ENCODE measurements at places on chromosomes 4 and X.

DNA sequence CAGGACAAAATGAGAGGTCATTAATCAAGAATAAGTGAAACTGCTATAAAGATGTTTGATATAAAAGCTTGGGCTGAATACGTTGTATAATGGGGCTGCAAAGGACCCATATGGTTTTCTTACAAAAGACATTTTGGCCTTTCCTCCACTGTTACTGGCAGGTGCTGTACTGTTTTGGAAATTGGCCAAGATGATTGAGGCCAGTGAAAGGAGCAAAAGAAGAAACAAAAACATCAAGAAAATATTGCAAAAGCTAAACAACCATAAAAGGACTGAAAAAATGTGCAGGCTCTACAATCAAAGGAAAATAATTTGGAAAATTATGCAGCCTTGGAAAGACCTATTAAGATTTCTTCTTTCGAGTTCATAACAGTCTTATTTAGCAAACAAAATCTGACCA is 222.2 kb upstream of the PPP1R2C start:
- no peak for DNase-seq

DNA sequence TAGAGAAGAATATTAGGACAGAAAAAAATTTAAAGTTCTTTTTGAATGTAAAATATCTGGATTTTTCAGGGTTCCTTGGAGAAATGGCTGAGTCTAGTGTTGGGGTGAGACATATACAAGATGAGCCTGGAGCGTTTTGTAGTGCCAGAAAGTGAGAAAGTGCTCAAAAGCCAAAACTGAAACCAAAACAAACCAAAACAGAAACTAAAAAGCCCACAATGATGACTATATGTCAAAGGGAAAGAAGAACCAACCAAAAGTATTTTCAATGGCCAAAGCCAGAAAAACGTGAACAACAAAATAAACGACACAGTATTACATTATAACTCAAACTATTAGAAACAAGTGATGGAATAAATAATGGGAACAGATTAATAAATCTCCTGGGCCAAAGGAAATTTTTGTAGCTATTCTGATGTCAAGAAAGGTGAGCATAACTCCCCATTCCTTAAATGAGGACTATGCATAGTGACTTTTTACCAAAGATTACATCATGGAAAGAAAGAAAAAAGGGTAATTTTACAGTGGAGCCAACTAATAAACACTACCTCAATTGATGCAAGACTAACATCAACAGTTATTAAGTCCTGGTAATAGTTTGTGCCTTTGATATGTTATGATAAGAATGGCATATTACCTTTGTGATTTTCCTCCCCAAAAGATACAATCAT is 1137.6 kb downstream of the C4orf33 start:
- DNase-seq, result peak; percentile 95

- DNase-seq, result no peak
Measured at GRCh38 chr4:987624-988513, 1.0 kb downstream of the IDUA start.

GRCh38 chr4:113423631-113424030 is 337.9 kb downstream of the CAMK2D start:
- DNase-seq, result no peak

- DNase-seq, result no peak
Measured at GRCh38 chr4:88753658-88754571, 56.3 kb upstream of the NAP1L5 start.

- DNase-seq, result peak; percentile 81
Measured at GRCh38 chrX:134388161-134389109, 71.5 kb upstream of the HPRT1 start.

DNA sequence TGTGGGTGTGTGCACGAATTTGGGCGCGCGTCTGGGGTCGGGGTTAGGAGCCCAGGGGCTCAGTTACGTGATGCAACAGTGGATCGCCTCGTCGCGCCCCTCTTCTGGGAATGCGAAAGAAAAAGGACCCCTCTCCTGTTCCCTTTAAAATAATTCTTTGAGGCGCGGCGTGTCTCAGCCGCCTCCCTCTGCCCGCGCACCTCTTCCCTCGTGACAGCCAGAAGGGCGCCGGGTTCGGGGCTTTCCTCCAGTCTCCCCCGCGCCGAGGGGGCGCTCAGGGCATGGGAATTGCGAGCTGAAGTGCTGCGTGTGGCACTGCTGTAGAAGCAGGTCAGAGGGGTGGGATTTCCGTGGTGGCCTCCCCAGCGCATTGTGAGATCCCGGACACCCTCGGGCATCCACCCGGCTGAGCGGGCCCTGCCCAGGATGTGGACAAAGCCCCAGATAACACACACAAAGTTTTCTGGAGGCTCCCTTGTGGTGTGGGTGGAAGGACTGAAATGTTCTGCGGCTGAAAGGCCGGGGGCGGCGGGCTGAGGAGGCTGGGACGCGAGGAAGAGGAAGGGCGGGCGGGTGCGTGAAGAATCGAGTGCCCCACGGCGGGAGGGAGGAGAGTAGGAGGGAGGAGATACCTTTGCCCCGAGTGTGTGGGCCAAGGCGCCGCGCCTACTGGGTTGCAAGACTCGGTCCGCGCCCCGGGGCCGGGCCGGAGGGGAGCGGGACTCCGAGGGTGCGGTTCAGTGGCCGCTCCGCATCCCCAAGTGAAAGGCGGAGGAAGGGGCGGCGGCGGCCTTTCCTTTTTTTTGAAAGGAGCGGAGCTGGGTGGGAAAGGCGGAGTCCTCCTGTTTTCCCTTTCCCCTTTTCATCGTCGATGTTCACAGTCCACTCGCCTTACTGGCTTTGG is 752 bp downstream of the SEPTIN11 start:
- DNase-seq, result peak; percentile 72

DNA sequence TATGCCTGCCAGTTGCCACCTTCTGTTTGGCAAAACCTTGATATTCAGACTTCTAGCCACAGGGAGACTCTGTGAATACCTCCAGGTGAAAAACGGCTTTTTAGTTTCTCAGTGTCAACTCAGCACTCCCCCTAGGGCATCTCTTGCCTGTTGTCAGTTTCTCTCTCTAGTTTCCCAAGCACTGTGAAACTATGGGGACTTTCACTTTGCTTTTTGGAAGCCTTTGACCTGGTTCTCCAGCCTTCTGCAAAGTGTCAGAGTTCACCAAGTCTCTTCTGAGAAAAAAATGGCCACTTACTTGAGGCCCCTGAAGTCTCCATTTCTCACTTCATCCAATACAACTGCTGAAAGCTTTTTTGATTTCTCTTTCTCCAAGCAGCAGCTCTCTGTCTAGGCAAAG is 521.5 kb downstream of the INPP4B start:
- no peak for DNase-seq

- no peak for DNase-seq
Measured at GRCh38 chr4:36196145-36196913, 48.0 kb downstream of the ARAP2 start.

DNA sequence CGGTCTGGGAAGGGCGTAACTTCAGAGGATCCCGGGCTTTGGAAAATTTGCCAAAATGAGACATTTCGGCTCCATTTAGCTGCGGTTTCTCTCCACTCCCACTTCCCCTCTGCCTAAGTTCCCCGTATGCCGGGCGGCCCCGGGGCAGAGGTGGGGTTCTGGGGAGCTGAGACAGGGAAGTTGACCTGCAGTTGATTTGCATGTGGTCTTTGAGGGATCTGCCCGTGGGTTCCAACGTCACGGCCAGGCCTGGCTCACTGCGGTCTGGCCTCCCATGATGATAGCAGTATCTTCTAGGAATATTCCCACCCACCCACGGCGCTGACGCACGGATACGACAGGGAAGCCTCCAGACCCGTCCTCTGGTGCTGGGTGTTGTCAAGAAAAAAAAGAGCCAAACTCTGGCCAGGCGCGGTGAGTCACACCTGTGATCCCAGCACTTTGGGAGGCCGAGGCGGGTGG is 27.3 kb upstream of the CRLF2 start:
- peak; percentile 80 for DNase-seq

- peak; percentile 48 for DNase-seq
Measured at GRCh38 chr4:120922381-120923206, at the start of gene PRDM5. PRDM5 (minus strand) TSS chr4:120922726; CDS start chr4:120922608, 118 bp downstream.

DNA sequence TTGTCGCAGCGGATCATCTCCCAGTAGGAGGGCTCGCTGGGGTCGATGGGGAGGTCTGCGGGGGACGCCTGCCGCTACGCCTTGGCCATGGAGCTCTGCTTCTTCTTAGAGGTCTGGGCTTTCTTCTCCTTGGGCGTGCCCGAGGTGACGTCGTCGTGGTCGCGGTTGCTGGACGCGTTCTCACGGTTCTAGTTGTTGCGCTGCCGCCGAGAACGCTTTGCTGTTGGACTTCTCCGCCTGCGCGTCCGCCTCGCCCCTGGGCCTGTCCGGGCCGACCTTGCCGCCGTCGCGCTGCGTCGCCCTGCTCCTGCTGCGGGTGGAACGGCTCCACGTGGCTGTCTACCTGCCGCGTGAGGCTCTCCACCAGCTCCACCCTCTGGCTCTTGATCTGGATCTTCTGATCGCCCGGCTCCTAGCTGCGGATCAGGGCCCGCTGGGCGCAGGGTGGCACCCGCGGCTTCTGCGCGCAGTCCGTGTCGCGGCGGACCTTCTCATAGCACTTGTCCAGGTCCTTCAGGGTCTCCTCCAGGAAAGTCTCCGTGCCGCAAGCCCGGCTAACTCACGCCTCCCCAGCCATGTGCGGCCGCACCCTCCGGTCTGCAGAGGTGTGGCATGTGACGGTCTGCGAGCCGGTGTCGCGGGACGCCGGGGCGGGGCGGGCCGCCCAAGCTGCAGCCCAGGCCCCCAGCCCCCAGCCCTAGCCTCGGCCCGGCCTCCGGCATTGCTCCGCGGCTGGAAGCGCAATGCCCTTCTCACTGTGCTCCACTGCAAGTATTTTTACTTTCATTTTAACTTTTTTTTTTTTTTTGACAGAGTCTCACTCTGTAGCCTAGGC is 40.5 kb upstream of the OGT start:
- peak; percentile 25 for DNase-seq

DNA sequence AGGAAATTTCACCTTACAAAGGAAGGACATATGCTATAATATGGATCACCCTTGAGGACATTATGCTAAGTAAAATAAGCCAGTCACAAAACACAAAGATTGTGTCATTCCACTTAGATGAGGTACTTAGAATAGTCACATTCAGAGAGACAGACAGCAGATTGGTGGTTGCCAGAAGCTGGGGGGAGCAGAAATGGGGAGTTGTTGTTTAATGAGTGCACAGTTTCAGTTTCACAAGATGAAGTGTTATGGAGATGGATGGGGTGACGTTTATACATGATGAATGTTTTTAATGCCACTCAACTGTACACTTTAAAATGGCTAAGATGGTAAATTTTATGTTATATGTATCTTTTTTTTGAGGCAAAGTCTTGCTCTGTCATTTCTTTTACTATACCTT is 14.8 kb upstream of the SPON2 start:
- no peak for DNase-seq

DNA sequence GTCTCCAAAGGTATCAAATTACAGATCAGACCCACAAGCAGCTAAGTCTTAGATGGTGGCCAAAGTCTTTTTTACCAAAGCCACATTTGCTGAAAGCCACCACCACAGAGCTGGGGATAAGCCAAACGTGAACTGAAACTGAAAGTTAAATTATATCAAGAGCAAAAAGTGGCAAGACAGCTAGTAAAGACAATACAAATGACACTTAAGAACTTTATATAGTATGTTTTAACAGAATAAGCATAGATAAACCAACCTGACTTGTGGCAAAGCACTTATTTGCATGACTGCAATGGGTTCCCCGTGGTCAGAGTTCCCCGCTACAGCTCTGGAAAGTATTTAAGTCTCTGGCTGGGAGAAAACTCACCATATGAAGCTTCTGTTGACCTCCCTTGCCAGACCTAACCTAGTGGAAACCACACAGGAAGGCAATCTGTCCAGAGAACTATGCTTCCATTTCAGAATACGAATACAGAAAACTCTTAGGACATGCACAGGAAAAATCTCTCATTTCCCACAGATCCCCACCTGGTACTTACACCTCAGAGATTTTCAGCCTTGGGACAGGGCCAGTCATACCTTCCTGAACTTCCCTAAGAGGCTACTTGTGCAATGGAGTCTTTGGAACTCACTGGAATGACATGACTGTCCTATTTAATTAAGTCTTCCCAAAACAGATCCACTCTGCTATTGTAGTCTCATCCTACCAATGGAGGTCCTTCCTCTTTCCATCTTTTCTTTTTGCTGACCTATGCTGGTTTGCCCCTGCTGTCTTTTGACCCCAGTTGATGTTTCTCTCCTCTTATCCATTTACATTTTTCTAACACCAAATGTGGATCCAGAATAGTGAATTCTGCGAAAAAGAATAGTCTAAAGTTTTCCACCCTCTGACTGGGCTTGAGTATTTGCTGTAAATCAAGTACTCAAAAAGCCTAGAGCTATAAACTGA is 225.1 kb downstream of the NR3C2 start:
- peak; percentile 92 for DNase-seq

- no peak for DNase-seq
Measured at GRCh38 chr4:65651751-65652150, 18.5 kb downstream of the EPHA5 start.

All from OCI-M1 (cell line).